ENCODE measurements at places on chromosomes 13 and 19.

DNA sequence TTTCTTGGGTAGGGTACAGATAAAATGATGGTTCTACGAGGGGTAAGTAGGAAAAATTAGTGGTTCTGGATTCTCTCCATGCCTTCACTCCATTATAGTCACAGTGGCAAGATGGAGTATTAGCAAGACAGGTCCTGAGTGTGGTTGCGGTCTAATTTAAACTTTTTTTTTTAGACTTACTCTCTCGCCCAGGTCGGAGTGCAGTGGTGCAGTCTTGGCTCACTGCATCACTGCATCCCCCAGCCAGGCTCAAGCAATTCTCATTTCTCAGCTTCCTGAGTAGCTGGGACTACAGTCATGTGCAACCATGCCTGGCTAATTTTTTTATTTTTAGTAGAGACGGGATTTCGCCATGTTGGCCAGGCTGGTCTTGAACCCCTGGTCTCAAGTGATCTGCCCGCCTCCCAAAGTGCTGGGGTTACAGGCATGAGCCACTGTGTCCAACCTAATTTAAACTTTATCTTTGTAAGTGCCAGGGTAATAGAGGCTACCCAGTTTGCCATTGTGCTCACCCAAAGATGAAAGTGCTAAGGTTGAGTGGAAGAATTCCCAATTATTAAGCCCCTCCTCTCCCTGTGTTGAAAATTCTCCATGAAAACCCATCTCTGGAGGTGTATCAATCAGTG lies 135.6 kb downstream of the TM9SF2 start:
- DNase-seq, result no peak

DNA sequence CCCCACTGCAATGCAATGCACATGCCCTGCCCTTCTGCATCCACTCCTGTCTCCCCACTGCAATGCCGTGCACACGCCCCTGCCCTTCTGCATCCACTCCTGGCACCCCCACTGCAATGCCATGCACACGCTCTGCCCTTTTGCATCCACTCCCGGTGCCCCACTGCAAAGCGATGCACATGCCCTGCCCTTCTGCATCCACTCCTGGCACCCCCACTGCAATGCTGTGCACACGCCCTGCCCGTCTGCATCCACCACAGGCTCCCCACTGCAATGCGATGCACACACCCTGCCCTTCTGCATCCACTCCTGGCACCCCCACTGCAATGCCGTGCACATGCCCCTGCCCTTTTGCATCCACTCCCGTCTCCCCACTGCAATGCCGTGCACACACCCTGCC lies 98.1 kb downstream of the KCTD15 start:
- DNase-seq, result no peak

DNA sequence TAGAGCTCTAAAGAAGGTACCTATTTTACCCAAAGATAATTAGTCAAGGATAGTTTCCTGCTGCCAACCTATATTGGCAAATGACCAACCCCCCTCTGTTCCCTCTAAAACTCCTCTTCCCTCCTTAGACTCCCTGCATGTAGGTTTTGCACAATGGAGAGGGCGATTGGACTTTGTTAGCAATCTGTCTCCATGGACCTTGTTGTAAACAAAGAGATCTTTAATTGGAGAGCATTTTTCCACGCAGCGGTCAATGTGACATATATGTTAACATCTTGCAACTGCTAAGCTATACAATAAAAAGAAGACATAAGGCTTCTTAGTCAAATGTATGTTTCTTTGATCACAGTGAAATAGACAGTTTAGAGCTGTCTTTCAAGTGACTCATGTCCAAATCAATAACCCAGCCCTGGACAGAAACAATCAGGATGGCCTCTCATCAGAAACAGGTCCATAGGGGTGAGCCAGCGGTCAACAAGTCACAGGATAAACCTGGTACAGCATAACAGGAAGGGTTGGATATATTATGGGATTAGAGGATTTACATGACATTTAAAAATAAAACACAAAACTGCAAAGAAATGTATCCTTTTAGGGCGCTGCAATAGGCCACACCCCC lies 69.7 kb upstream of the UBL3 start:
- no peak for DNase-seq

GRCh38 chr13:34307607-34308006 lies 489.7 kb downstream of the RFC3 start:
- DNase-seq, result no peak
